ENCODE measurements at places on chromosomes 3 and 15. TPM values are rescaled to one million over a fixed set of nuclear protein-coding genes. Genes with fewer than 3 reads are reported as not detected.

DNA sequence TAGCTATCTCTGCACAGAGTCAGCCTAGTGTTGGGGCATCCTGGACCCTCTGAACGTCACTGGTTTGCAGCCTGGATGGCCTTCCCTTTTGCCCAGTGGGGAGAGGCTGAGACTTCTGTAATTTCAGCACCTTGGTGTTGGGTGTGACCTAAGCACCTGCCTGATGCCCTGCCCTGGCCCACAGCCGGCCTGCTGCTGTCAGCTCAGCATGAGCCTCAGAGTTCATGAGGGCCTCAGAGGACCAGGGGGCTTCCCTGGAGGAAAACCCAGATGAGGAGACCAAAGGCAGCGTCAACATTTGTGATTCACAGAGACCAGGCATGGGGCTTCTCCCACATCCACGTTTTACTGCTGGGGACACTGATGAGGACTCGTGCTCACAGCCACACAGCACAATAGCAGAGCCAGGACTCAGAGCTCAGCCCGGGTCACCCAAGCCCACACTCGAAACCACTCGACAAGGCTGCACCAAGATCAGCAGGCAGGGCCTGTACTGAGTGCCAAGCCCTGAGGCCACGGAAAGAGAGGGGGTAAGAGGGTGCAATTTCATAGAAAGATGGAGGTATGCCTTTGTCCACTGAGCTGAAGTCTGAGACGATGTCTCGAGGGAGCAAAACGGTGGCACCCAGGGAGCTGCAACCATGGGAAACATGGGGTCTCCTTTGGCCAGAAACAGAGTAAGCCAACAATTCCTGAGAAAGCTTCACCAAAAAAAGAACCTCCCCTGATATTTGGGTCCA lies 9.9 kb upstream of the GP9 start:
- H3K27me3 ChIP-seq = peaks cover 22% of the 10 kb centered on the region
- no peaks in the 10 kb centered on the region for H3K36me3 ChIP-seq
- no peak overlapping the region for H3K4me3 ChIP-seq
- no peak overlapping the region for H3K27ac ChIP-seq
- no peak for DNase-seq

DNA sequence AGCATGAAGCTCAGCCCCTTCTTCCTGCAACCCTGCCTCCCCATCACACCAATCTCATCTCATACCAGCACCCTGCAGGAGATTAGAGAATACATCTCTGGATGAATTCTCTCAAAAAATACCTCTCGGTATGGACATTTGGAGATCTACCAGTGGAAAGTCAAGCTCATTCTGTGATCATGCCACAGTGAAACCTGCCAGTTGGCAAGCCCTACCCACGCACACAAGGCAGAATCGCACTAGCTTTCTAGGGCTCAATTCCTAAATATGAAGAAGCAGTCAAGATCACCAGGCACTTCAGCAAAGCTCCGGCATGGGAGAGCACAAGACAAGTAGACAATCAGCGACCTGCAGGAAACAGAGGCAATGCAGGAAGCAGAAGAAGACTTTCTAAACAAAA lies 221.2 kb downstream of the NTRK3 start:
- H3K4me1 ChIP-seq = no peaks in the 10 kb centered on the region
- no peak overlapping the region for H3K27ac ChIP-seq
- no peak for DNase-seq
- peaks cover 3% of the 10 kb centered on the region for H3K27me3 ChIP-seq
- no peaks in the 10 kb centered on the region for H3K36me3 ChIP-seq

DNA sequence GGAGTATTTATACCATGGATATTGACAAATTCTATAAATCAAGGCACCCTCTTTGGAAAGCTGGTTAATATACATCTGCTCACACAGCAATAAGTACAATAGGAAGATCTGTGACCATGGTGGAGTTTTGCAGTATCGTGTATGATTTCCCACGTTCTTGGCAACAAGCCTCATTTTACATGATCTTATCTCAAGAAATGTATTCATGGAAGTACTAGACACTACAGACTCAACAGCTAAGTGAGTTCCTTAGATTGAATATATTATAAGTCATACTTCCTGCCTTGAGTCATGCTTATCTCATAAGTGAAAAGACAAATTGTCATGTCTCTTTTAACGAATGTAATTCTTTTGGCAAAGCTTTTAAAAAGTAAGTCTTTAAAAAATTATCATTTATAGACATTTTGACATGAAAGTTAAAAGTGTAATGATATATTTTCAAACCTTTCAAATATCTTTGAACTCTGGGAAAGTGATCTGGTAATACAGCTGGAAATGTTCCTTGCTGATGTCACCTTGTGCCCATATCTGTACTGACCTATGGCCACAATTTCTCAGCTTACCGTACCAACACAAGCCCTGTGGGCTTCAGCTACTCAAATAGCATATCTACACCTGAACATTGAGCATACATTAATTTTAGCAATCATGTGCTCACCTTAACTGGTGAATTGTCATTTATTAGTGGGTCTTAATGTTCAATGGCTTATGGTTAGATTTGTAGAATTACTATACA lies 130.3 kb upstream of the TMC3 start:
- no peak overlapping the region for H3K4me3 ChIP-seq
- no peaks in the 10 kb centered on the region for H3K36me3 ChIP-seq
- H3K27ac ChIP-seq = no peak overlapping the region
- DNase-seq = peak; percentile 20
- H3K4me1 ChIP-seq = no peaks in the 10 kb centered on the region

- no peak overlapping the region for H3K27ac ChIP-seq
Observed at GRCh38 chr3:75906555-75907112, 121.3 kb upstream of the ZNF717 start.

DNA sequence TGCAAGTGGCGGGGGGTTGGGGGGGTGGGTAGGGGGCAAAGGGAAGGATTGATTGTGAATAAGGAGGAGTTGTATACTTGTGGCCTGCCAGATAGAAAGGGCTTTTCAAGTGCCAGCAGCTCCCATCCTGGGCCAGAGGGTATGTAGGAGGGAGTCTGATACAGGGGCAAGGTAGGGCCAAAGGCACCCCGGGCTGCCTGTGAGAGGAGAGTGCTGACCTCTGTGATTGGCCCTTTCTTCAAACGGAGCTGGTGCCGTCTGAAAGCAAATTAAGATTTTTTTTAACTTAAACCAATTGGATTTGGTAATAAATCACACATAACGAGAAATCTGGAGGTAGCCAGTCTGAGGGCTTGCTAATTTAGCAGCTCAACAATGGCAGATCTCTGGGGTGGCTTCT lies 229.9 kb downstream of the THSD4 start:
- H3K36me3 ChIP-seq = no peaks in the 10 kb centered on the region
- no peak overlapping the region for H3K4me3 ChIP-seq
- peaks cover 13% of the 10 kb centered on the region for H3K4me1 ChIP-seq
- no peak for DNase-seq

- no peaks in the 10 kb centered on the region for H3K36me3 ChIP-seq
- no peak overlapping the region for H3K27ac ChIP-seq
- H3K4me3 ChIP-seq = no peak overlapping the region
Observed at GRCh38 chr15:44158111-44158510, 37.0 kb downstream of the FRMD5 start.

DNA sequence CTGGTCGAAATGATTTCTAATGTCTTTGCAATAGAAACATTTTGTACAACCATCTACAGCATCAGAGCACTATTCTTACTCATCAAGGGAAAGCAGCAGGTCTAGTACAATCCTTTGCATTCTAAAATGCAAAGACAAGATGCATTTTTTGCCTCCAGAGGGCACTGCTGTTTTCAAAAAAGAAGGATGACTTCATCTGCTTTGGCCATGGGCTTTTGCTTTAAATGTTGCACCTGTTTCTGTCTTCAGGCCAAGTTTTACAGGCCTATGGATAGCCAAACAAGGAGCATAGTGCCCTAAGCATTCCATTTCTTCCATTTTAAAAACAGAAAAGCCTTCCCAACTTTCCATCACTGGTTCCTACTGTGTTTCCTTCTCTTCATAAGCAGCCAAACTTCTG lies 3.4 kb downstream of the PARP9 start:
- peak overlapping the region; percentile 59 for H3K27ac ChIP-seq
- H3K4me1 ChIP-seq = peaks cover 13% of the 10 kb centered on the region

- no peaks in the 10 kb centered on the region for H3K4me1 ChIP-seq
- H3K27me3 ChIP-seq = no peaks in the 10 kb centered on the region
- H3K27ac ChIP-seq = no peak overlapping the region
Observed at GRCh38 chr15:97114900-97115760, 784.6 kb downstream of the NR2F2 start.

GRCh38 chr3:11273891-11274291 lies 1.7 kb downstream of the ATG7 start:
- H3K4me3 ChIP-seq = no peak overlapping the region
- DNase-seq = peak; percentile 81
- peaks cover 18% of the 10 kb centered on the region for H3K36me3 ChIP-seq
- H3K27ac ChIP-seq = peak overlapping the region; percentile 55
- no peaks in the 10 kb centered on the region for H3K27me3 ChIP-seq
- peaks cover 8% of the 10 kb centered on the region for H3K4me1 ChIP-seq

GRCh38 chr15:44698641-44699040 lies 12.5 kb downstream of the PATL2 start:
- no peak overlapping the region for H3K4me3 ChIP-seq
- H3K36me3 ChIP-seq = no peaks in the 10 kb centered on the region
- no peak overlapping the region for H3K27ac ChIP-seq
- peak; percentile 42 for DNase-seq
- no peaks in the 10 kb centered on the region for H3K4me1 ChIP-seq

GRCh38 chr3:54339608-54340007 lies 217.3 kb downstream of the CACNA2D3 start:
- DNase-seq = no peak
- H3K27me3 ChIP-seq = peaks cover 4% of the 10 kb centered on the region
- no peak overlapping the region for H3K4me3 ChIP-seq

- no peak for DNase-seq
- no peaks in the 10 kb centered on the region for H3K4me1 ChIP-seq
- H3K27me3 ChIP-seq = no peaks in the 10 kb centered on the region
- H3K27ac ChIP-seq = no peak overlapping the region
Observed at GRCh38 chr3:3907023-3907422, 107.8 kb downstream of the LRRN1 start.

- no peaks in the 10 kb centered on the region for H3K4me1 ChIP-seq
- H3K27me3 ChIP-seq = no peaks in the 10 kb centered on the region
- DNase-seq = no peak
- H3K4me3 ChIP-seq = no peak overlapping the region
Observed at GRCh38 chr3:125381743-125382142, 6.6 kb upstream of the ZNF148 start.

DNA sequence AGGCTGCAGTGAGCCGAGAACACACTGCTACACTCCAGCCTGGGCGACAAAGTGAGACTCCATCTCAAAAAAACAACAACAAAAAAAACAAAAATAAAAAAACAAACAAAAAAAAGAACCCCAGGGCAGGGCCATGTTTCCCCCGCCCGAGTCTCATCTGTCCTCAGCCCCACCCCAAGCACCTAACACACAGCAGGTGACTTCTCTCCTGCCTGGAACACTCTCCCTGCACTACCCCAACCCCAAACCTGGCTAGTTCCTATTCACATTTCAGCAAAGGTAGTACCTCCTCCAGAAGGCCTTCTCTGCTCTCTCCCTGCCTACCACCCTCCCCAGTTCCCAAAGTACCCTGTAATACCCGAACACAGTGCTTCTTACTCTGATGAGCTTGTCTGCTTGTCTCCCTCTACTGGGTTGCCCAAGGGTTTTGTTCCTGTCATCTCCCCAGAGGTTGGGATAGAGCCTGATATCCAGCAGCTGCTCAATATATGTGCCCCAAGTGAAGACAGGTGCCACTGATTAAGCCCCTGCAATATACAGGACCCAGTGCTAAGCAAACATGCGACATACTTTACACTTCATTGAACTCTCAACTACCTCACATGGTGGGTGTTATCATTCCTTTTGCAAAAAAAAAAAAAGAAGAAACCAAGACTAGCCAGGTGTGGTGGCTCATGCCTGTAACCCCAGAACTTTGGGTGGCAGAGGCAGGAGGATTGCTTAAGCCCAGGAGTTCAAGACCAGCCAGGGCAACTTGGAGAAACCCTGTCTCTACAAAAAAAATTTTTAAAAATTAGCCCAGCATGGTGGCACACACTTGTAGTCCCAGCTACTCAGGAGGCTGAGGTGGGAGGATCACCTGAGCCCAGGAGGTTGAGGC lies 103.6 kb downstream of the DAPK2 start:
- DNase-seq = no peak
- H3K27ac ChIP-seq = no peak overlapping the region
- no peaks in the 10 kb centered on the region for H3K36me3 ChIP-seq

GRCh38 chr3:42685363-42685881 lies at the start of gene KLHL40:
Gene KLHL40 (plus strand): TSS chr3:42685537. CDS start chr3:42685619, 82 bp downstream.
- peaks cover 33% of the 10 kb centered on the region for H3K4me1 ChIP-seq
- peaks cover 11% of the 10 kb centered on the region for H3K27me3 ChIP-seq
- peak; percentile 82 for DNase-seq
- peak within 1 kb of the TSS; percentile 87 for H3K27ac ChIP-seq

- H3K27me3 ChIP-seq = no peaks in the 10 kb centered on the region
- H3K36me3 ChIP-seq = no peaks in the 10 kb centered on the region
- no peak overlapping the region for H3K4me3 ChIP-seq
- H3K4me1 ChIP-seq = no peaks in the 10 kb centered on the region
Observed at GRCh38 chr3:167484551-167484950, 10.7 kb upstream of the SERPINI2 start.

DNA sequence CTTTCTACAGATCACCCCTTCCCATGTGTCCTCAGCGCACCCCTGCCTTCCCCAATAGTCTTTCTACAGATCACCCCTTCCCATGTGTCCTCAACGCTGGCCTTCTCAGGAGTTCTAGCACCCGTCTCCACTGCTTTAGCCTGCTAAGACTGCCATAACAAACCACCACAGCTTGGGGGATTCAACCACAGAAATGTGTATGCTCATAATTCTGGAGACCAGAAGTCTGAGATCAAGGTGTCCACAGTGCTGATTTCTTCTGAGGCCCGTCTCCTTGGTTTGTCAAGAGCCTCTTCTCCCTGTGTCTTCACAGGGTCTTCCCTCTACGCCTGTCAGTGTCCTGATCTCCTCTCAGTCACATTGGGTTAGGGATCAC lies 68.1 kb upstream of the CGNL1 start:
- H3K27ac ChIP-seq = no peak overlapping the region
- H3K4me3 ChIP-seq = no peak overlapping the region
- H3K36me3 ChIP-seq = no peaks in the 10 kb centered on the region
- peaks cover 37% of the 10 kb centered on the region for H3K4me1 ChIP-seq
- DNase-seq = no peak

DNA sequence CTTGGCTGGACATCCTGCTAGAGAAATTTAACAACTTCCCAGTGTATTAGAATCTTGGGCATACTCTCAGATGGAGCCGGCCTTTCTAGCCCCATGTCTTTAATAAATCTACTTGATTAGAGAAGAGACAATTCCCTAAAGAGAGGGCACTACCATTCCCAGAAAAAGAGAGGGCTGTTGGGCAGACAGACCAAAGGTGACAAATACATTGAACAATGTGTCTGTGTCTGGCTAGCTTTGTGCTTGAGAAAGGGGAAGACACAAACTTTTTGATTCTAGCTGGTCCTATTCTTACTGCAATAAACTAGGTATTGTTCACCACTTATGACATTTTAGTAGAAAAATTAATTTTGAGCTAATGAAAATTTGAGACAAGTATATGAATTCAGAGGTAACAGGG lies 57.7 kb downstream of the DUT start:
- no peaks in the 10 kb centered on the region for H3K36me3 ChIP-seq
- H3K4me3 ChIP-seq = no peak overlapping the region
- no peak for DNase-seq
- peak overlapping the region; percentile 89 for H3K27ac ChIP-seq
- no peaks in the 10 kb centered on the region for H3K27me3 ChIP-seq

PLD1 gene
- 20.0 TPM for total RNA-seq

CPN2 gene
- total RNA-seq = 0.04 TPM

ZNF860 gene
- 0.62 TPM for total RNA-seq

PPP1R14D gene
- not detected for total RNA-seq

SEMA3F gene
- 9.1 TPM for total RNA-seq

STAB1 gene
- total RNA-seq = 58.4 TPM

TEX9 gene
- 3.2 TPM for total RNA-seq

C3orf85 gene
- total RNA-seq = not detected

BTBD1 gene
- total RNA-seq = 107 TPM

GSK3B gene
- total RNA-seq = 30.7 TPM

GYG1 gene
- 33.1 TPM for total RNA-seq

TRIM42 gene
- total RNA-seq = not detected

TEX55 gene
- total RNA-seq = not detected

LRRC31 gene
- total RNA-seq = not detected

THAP10 gene
- total RNA-seq = 1.5 TPM

Measured in muscle of leg (tissue), 16 donors.